ENCODE measurements at places on chromosomes 1 and 21. TPM values are rescaled to one million over a fixed set of nuclear protein-coding genes. Genes with fewer than 3 reads are reported as not detected.

LRRC71 gene
- total RNA-seq = not detected

FMO4 gene
- total RNA-seq = 4.1 TPM

MTARC1 gene
- 1.8 TPM for total RNA-seq

NFASC gene
- not detected for total RNA-seq

CHD5 gene
- not detected for total RNA-seq

AMY1A gene
- total RNA-seq = not detected

Data from myometrial cell (primary cell).